ENCODE measurements at places on chromosomes 1 and 21.

DNA sequence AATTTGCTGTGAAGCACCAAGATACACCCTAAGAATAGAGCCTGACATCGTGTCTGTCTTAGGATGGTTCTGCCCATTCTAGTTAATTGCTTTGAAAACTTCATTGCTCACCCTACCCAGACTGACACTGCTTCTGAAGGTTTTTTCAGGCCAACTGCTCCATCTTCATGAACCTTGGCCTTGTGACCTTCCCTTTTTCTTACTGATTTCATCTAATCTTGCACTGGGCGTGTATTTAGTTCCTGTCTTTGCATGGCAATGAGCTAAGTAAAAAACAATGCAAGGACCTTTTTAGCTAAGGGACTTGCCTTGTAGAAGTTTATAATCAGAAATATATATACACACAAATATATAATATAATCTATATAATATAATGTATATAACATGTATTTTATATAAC is 108.0 kb downstream of the PBX1 start:
- DNase-seq = no peak

DNA sequence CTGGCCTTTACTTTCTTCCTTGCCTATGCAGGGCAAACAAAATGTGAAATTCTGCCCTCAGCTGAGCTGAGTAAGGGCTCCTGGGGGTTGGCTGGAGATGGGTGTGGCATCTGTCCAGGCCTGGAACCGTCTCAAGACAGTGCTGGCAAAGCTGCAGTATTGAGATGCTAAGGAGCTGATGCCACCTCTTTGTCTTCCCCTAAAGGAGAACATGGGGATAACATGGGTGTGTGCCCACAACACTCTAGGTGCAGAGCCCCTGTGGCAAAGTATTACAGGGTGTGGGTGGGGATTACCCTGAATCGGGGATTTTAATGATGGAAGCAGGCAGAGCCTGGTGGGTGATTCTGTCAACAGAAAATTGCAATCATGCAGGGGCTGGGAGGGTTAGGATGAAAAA is 2.5 kb upstream of the ST3GAL3 start:
- no peak for DNase-seq

GRCh38 chr1:58746757-58747156 is 37.1 kb downstream of the JUN start:
- no peak for DNase-seq

DNA sequence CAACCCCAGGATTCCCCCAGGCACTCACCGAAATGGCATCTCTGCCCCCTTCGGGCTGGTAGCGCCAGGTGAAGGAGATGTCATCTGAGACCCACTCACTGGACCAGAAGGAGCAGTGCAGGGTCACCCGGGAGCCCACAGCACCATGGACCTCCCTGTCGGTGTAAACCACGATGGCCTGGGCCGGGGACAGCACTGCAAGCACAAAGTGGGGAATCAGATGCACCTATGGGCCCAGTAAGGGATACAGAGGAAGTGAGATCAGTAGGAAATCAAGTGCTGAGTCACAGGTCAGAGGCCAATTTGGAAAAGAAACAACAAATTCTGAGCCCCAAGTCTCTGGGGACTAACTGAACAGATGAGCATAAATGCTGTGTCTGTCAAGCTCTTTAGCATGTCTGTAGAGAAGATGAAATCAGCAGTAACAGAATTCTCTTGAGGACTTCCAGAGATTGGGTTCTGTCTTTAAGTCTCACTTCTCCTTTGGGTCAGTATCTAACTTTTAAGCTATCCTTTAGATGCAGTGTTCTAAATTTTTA is 2.5 kb downstream of the MPZ start:
- DNase-seq = no peak

DNA sequence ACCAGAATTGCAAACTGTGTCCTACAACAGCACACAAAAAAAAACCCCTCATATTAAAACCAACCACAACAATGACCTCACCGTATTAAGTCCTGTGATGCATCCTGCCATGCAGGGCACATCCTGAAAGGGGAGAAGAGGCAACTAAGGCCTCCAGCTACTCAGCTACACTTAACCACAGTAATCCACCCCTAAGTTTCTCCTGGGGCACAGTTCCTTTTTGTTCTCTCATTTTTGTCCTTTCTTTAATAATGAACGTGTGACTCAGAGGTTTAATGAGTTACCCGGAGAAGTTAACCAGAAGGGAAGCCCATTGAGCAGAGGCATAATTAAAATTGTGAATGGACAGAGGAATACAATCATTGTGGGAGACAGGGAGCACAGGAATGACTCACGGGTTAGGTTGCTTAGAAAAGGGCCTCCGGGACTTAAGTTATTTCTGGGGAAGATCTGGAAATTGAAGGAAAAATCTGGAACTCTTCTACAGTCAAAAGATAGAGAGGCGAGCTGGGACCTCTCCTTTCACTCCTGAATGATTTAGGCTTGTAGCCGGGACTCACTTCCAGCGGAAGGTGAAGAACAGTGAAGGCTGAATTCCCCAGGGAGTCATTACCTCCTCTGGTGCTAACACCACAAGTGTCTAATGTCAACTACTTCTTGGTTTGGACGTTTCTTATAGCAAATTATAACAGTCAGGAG is 36.9 kb upstream of the HIVEP3 start:
- DNase-seq = no peak

Measured in stimulated activated CD8-positive, alpha-beta memory T cell treated with anti-CD3 and anti-CD28 coated beads, Interleukin-2, amount 100 ng/mL, for 48 hours (primary cell).